ENCODE measurements at places on chromosomes 2 and 18.

- DNase-seq: no peak
Measured at GRCh38 chr2:238370823-238371372, 50.6 kb downstream of the TRAF3IP1 start.

DNA sequence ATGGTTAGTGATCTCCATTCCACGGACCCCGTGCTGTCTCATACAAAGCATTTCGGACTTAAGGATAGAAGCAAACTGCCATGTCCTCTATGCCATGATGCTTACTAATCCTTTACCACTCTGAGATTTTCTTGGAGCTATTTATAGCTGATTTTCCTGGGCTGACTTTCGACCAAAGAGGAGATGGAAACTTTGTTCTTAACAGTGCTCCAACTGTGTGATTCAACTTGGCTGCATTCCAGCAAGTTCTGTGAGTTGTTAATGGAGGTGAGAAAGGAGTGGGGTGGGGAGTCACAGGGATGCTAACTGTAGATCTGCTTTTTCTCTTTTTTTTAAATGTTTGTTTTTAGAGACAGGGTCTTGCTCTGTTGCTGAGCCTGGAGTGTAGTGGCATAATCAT, 45.5 kb upstream of the MSH2 start:
- DNase-seq: peak; percentile 60

DNA sequence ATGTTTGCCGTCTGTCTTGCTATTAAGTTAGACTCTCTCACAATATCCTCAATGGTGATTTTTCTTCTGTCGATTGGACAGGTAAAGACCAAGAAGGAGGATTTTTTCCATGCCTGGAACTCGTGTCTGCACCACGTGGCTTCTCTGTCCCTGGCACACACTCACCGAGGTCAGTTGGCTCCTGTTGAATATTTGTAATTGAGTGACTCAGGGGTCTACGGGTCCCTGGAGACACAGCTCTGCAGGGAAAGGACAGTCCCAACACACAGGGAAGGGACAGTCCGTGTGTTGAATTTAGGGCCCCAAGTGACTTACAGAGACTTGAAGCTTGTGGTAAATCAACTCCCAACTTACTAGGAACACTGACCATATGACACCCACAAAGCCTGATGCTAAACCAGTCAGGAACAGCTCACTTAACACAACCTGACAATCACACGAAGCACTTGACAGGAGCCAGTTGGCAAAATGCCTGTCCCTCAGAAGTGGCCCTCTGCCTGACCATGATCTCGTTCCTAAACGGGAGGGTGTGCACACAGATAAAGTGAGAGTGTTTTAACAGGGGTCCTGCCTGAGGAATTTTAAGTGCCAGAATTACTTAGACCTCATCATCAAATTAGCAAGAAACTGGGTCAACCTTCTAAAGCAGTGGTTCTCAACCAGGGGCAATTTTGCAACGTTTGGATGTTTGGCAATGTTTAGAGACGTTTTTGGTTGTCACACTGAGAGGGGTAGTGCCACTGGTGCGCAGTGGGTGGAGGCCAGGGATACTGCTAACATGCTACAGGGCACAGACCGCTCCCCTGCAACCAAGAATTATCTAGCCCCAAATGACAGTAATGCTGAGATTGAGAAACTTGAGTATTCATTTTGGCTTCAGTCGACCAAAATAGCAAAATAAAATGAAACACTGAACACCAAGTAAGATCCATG, 88.9 kb upstream of the BCL2L11 start:
- no peak for DNase-seq

- no peak for DNase-seq
Measured at GRCh38 chr2:206457188-206457634, 13.9 kb downstream of the ADAM23 start.

- DNase-seq: no peak
Measured at GRCh38 chr2:11492720-11493119, 26.8 kb upstream of the E2F6 start.

GRCh38 chr2:150853263-150853662, 365.8 kb upstream of the RND3 start:
- no peak for DNase-seq

DNA sequence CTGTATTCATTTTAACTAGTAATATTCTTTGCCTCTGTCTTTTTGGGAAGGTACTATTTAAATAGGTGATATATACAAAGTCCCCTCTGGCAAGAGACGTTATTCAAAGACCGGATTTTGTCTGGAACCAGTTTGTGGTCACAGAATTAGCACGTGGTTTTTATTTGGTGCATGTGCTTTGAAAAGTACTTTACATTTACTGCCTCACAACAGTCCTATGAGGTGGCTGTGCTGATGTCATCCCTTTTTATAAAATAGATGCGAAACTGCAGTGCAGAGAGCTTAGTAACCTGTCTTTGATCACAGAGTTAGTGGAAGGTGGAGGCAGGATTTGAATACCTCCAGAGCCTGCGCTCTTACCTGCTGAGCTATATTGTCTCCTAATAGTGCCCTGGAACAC, 4.0 kb downstream of the LPIN1 start:
- no peak for DNase-seq

- no peak for DNase-seq
Measured at GRCh38 chr2:135636982-135637381, 104.7 kb upstream of the UBXN4 start.

GRCh38 chr18:79756143-79756500, 41.6 kb upstream of the KCNG2 start:
- DNase-seq: no peak

GRCh38 chr2:180692322-180692721, 288.1 kb upstream of the UBE2E3 start:
- DNase-seq: no peak

GRCh38 chr18:77102259-77103040, 30.1 kb downstream of the MBP start:
- no peak for DNase-seq

DNA sequence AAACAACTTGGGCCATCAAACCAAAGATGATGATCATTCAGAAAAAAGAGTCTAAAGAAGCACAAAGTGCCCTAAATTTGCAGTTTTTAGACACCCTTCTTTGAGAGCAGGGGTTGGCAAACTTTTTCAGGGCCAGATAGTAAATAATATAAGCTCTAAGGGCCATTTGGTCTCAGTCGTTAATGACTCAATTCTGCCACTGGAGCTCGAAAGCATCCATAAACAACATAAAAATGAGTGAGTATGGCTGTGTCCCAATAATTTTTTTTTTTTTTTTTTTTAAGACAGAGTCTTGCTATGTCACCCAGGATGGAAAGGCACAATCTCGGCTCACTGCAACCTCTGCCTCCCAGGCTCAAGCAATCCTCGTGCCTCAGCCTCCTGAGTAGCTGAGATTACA, 152.3 kb downstream of the DTNB start:
- no peak for DNase-seq

GRCh38 chr2:20224716-20225293, at the start of gene SDC1:
Gene SDC1 (minus strand): TSS chr2:20225130. CDS start chr2:20224867, 263 bp downstream.
- peak; percentile 66 for DNase-seq
